Progenitor cell of endocrine pancreas (in vitro differentiated cells): ENCODE measurements at places on chromosomes 1 and 21. TPM values are rescaled to one million over a fixed set of nuclear protein-coding genes. Genes with fewer than 3 reads are reported as not detected.

IRF6 gene
- 19.6 and 23.4 TPM in 2 replicates for total RNA-seq

MSTO1 gene
- 53.4 and 62.1 TPM in 2 replicates for total RNA-seq

LENEP gene
- 0.84 TPM in 2 replicates for total RNA-seq

TRIM67 gene
- total RNA-seq, result 0.05 and 0.09 TPM in 2 replicates

RAVER2 gene
- 32.0 and 33.8 TPM in 2 replicates for total RNA-seq

SMYD2 gene
- 46.8 and 47.8 TPM in 2 replicates for total RNA-seq

KIAA1614 gene
- total RNA-seq, result 2.1 and 2.5 TPM in 2 replicates

KCNK2 gene
- total RNA-seq, result 0.42 and 0.60 TPM in 2 replicates

TEDDM1 gene
- not detected in 2 replicates for total RNA-seq

FHL3 gene
- total RNA-seq, result 16.5 and 17.6 TPM in 2 replicates

PANK4 gene
- 42.5 and 45.4 TPM in 2 replicates for total RNA-seq

DNA sequence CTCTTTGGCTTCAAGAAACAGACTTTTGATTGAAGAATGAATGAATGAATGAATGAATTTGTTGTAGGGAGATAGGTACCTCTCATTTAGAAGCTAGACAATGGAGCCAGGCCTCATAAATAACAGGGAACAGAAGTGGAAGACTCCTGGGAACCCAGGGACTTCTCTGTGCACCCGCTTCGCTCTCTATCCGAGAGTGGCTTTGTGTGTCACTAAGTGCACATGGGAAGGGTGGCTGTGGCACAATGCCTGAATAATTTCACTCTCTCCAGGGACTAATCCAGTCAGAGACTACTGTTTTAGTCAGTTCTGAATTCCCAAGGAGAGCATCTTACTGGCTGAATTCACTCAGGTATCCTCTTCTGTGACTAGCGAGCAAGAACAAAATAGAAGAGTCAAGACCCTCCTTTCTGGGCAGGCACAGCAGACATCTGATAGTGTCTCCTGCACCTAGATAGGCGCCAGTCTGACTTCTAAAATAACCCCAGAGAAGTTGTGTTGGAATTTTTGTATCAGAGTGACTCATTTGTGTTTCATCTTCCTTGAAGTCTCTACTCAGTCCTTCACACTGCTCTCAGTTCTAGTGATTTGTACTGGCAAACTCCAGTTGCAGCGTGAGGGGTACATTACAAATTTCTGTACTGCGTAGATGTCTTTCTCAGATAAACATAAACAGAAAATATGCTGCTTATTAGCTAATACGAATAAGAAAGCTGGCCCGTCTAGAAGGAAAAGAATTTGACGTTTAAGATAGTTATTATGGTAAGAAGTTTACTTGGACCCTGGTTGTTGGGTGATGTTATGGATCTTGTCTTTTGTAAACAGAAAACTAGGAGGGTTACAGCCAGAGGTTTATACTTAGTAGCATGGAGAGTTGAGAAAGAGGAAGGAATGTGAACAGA, 34.0 kb downstream of the BACH1 start:
- DNase-seq, result no peak

DNA sequence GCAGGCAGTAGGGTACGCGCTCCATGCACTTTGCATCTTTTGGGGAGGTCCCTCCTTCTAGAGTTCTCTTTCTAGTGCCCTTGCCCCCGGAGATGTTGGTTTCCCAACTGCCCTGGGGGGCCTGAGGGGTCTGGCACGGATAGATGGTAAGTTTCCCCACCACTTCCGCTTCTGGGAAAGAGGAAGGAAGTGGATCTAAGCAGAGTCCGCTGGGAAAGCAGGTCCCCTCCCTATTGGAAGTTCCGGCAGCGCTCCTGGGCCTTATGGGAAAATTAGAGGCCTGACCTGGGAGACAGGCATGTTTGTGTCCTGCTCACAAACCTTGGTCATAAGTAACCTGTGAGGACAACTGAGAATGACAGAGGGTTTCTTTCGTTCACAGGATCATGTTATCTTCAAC, 274.4 kb downstream of the RPS6KC1 start:
- DNase-seq, result no peak

DNA sequence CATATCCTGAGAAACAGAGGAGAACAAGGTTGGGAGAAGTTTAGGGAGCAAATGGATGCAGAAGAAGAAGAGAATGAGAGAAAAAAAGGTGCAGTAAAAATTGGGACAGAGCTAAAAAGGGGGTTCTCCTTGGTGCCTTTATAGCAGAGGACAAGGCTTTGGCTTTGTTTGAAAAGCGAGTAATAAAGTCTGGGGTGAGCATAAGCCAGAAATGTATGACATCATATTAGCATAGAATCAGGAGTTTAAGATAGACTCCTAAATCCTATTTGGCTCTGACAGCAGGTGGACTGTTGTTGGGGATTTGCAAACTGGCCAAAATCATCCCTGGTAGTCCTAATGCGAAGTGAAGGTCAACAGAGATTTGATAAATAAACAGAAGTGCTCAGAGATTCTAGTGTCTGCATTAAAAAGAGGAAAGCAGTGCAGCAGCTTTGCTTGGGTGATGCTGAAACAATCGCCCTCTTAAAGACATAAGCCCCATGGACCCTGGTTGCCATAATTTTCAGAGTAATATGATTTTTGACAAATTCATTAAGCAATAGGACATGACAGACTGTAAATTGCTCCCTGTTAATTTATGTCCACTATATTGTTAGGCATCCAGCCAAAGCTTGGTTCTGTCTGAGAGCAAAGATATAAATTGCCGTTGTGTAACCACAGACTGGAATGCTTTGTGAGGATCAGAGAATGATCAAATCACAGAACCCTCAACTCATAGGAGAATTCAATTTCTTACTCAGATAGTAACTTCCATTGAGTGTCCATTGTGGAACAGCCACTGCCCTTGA, 385.0 kb upstream of the NFIA start:
- no peak for DNase-seq

- DNase-seq, result no peak
Measured at GRCh38 chr1:30716646-30717045, 6.7 kb downstream of the MATN1 start.

DNA sequence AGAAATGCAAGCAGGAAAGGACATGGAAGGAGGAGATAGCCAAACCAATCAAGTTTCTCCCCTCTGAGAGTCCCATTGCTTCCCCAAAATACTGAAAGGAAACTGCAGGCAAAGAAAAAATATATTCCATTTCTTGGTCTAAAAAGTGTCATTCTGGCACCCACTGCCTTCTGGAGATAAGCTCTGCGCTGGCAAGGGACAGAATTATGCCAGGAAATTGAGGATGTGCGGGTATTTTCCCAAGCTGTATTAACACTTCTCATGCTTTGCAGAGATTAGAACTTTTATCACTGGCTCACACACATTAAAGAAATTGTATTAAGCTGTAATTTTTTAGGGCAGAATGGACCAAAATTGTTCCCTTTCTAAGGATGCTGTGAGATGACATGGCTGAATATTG, 381.2 kb upstream of the DUSP10 start:
- no peak for DNase-seq

DNA sequence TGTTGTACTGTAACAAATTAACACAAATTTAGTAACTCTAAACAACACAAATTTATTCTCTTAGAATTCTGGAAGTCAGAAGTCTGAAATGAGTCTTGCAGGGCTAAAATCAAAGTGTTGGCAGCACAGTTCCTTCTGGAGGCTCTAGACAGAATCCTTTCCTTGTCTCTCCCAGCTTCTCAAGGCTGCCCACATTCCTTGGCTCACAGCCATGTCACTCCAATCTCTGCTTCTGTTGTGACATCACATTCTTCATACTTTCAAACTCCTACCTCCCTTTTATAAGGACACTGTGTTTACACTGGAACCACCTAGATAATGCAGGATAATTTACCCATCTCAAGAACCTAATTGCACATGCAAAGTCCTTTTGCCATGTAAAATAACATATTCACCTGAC, 225.0 kb upstream of the PRMT6 start:
- no peak for DNase-seq

DNA sequence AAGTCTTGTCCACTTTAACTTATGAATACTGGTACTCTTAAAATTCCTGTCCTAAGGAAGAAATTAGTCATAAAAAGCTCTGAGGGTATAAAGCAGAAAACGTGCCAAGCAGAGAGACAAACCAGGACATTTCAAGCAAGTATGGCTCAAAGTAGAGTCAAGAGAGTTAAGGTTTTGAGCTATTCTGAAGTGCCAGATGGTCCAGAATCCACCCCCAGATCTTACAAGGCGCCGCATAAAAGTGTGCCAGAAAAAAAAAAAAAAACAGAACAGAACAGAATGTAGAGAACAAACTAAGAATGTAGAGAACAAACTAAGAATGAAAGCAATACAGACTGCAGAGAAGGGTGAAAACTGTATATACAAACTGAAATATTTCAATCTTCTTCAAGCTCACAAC, 12.5 kb downstream of the EPS15 start:
- DNase-seq, result no peak

GRCh38 chr1:205983925-205984725, 19.1 kb downstream of the RAB7B start:
- DNase-seq, result peak; percentile 21

- DNase-seq, result no peak
Measured at GRCh38 chr1:198775606-198776005, 136.8 kb downstream of the PTPRC start.

DNA sequence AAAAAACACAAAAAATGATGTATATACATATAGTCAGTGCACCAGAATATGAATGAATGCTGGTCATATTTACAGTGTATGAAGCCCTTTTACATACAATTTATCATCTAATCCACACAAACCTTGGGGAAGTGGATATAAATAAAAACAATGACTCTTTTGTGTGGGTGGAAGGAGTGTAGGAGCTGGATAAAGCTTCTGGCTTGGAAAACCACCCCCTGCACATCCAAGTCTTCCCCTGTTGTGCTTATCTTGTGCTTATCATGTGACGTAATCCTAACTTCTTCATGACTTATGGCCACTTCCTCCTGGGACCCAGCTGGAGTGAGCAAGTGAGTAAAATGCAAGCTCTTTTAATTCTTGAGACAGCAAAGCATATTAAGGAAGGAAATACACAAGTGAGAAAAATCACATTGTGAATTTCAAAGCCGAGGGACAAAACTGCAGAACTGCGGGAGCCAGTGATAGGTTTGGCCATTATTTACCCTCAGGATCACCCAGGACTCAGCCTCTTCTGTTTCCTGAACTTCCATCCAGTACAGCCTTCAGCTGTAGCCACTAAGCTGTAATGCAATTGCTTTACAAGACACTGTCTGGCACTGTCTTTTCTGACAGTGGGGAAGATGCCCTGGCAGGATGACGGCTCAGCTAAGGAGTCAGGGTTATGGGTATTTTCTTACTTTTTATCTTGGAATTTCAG, 104.0 kb upstream of the PPM1J start:
- DNase-seq, result no peak

DNA sequence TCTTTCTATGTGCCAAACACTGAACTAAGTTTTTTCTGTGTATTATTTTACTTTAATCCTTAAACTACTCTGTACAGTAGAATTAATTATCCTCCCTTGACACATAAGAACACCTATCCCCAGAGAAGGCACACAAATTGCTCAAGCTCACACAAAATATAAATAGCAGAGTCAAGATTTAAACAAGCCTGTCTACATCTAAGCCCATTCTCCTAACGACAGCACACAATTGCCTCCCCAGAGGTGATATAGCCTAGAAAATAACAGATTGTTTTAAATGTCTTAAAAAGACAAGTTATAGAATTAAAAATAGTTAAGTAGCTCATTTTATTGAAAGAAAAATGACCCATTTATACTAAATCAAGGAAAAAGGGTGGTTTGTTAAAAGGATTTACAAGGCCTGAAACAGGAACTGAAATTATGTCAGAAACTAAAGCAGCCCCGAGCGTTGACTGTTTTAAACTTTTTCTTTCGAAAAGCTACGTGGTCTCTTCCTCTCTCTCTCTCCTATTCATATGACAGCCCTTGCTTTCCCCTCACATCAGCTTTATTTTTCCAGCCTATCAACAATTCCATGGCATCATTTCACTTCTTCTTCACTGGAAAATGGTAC, 30.5 kb downstream of the TNFSF18 start:
- DNase-seq, result no peak

DNA sequence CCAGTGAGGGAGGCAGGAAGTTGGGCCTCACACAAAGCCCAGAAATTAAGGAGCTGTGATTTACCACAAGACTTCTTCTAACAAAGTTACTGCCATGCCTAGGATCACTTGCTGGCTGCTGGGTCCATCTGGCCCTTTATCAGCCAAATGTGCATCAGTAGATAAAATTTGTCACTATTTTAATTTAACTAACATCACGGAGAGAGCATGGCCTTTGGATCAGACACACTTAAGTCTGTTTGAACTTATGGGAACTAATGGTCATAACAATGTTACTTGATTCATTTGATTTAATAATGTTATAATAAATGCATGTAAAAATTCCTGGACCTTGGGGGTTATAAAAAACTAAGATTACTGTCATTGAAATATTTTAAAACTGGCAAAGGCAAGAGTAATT, 67.2 kb upstream of the CCDC190 start:
- DNase-seq, result no peak

GRCh38 chr1:162062542-162063015, 6.9 kb upstream of the NOS1AP start:
- no peak for DNase-seq

GRCh38 chr1:108704496-108704895, 8.2 kb upstream of the FNDC7 start:
- no peak for DNase-seq

DNA sequence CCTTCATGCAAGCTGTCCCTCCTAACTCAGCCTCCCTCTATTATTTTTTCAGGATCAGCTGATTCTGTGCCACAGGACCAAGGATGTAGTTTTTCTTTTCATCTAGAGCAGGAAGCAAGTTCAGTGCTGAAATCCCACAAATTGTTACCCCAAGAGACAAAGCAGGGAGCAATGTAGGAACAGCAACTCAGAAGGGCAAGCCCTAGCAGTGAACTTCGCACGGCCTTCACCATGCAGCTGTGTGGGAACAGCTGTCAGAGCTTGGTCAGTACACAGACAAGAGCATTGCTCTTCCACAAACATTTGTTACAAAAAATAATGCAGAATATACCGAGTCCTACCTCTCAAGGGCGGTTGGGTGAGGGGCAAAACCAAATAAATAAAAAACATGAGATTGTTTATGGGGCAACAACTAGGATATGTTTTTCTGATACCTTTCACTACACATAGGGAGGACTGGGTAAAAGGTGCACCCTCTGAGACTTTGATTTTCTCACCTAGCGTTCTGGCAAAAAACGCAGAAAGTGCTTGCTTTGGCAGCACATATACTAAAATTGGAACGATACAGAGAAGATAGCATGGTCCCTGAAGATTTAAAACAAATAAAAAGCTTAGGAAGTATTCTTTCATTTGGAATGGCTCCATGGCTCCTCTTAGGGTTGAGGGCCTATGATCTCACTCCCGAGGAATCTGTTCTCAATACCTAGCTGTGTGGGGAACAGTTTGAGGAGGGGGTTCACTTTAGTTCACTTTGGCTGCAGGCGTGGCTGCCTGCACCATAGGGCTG, 37.1 kb upstream of the ANGPTL7 start:
- DNase-seq, result no peak

GRCh38 chr1:61602663-61603062, 122.3 kb downstream of the TM2D1 start:
- DNase-seq, result no peak

- no peak for DNase-seq
Measured at GRCh38 chr1:77970192-77970591, 8.7 kb downstream of the FUBP1 start.

- no peak for DNase-seq
Measured at GRCh38 chr1:150895618-150896017, 8.7 kb downstream of the CTXND2 start.

GRCh38 chr1:115908565-115909274, 67.6 kb upstream of the SLC22A15 start:
- DNase-seq, result no peak
